ENCODE measurements at places on chromosomes 2 and 18.

DNA sequence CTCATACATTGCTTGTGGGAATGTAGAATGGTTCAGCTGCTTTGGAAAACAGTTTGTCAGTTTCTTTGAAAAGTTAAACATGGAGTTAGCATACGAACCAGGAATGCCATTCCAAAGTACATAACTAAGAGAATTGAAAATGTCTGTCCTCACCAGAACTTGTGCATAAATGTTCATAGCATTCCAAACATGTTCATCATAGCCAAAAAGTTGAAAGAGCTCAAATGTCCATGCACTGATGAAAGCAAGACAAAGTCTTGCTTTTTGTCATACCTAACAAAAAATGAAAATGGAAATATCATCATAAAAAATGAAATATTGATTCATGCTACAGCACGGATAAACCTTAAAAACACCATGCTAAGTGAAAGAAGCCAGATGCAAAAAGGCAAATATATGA lies 408.8 kb upstream of the UBE2E3 start:
- DNase-seq = no peak

DNA sequence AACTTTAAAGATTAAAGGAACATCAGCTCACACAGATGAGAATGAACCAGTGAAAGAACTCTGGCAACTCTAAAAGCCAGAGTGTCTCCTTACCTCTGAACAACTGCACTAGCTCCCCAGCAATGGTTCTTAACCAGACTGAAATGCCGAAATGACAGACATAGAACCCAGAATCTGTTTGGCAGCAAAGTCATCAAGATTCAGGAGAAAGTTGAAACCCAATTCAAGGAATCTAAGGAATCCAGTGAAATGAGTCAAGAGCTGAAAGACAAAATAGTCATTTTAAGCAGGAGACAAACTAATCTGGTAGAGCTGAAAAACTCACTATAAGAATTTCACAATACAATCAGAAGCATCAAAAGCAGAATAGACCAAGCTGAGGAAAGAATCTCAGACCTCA lies 72.0 kb downstream of the STRADB start:
- no peak for DNase-seq

- no peak for DNase-seq
These were observed 5.8 kb upstream of the MARCHF7 start for GRCh38 chr2:159706385-159706980.

GRCh38 chr2:126645211-126645618 lies 10.7 kb upstream of the GYPC start:
- no peak for DNase-seq

- DNase-seq = no peak
These were observed 25.2 kb downstream of the CAPN13 start for GRCh38 chr2:30781961-30782533.

DNA sequence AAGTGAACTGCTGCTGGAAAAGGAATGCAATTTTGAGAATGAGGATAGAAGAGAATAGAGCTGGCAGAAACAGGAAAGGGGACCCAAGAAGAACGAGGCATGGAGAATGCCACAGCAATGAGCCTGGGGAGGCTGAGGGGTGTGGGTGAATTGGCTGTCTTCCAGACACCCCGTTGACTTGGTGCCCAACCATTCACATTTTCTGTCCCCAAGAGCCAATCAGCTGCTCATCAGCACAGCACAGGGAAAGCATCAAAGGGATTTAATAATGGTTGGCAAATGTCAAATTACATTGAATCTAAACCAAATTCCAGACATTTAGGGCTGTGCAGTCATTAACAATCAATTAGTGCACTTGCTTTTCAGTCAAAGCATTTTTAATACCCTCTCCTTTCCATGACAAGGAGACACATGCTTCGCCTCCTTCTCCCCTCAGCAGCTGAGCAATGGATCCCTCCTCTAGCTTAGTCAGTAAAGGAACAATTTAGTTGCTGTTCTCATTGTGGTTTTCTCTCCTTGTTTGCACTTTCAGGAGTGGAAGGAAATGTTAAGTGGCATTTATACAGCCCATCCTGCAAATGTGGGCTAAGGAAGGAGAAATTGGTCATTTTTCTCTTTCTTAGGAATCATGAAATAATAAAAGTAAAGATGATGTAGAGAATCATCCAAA lies 98.8 kb downstream of the KLF7 start:
- no peak for DNase-seq

DNA sequence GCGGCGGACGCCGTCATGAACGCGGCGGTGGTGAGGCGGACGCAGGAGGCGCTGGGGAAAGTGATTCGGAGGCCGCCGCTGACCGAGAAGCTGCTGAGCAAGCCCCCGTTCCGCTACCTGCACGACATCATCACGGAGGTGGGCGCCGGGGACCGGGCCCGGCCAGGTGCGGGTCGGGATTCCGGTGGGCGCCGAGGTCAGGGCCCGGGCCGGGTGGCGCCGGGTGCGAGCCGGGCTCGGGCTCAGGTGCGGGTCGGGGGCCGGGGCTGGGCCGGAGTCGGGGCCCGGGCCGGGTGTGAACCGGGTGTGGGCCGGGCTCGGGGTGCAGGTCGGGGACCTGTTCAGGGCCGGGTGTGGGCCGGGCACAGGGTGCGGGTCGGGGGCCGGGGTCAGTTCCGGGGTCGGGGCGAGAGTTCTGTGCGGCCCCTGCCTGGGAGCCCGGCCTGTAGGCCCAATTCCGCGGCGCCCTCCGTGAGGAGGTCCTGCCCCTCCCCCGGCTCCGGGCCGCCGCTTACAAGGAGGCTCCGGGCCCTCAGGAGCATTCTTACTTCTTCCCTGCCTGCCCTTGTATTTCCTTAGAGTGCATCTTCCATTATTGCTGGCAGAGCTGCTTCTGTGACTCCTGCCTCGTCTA lies 447 bp downstream of the TRAF3IP1 start:
- no peak for DNase-seq

- DNase-seq = peak; percentile 92
These were observed 77.4 kb downstream of the HDAC4 start for GRCh38 chr2:239323447-239323846.

DNA sequence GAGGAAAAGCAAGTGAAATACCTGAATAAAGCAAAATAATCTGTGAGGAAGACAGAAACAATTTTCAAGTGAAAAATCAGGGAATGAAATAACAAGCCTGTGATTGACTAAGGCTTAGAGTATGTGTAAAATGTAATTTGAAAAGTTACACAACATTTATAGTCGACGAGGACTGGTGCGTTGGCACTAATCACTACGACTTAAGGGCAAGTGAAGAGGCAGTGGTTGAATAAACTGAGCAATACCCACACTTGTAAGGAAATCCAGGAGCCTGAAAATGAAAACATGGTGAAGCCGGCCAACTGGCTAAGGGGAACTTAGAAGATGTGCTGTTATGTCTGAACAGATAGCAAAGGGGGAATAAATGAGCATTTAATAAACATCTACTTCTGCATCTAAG lies 13.4 kb downstream of the DOK1 start:
- DNase-seq = no peak

GRCh38 chr2:44453259-44453658 lies 91.5 kb downstream of the CAMKMT start:
- DNase-seq = no peak

GRCh38 chr2:161956738-161957137 lies 117.3 kb downstream of the DPP4 start:
- no peak for DNase-seq

DNA sequence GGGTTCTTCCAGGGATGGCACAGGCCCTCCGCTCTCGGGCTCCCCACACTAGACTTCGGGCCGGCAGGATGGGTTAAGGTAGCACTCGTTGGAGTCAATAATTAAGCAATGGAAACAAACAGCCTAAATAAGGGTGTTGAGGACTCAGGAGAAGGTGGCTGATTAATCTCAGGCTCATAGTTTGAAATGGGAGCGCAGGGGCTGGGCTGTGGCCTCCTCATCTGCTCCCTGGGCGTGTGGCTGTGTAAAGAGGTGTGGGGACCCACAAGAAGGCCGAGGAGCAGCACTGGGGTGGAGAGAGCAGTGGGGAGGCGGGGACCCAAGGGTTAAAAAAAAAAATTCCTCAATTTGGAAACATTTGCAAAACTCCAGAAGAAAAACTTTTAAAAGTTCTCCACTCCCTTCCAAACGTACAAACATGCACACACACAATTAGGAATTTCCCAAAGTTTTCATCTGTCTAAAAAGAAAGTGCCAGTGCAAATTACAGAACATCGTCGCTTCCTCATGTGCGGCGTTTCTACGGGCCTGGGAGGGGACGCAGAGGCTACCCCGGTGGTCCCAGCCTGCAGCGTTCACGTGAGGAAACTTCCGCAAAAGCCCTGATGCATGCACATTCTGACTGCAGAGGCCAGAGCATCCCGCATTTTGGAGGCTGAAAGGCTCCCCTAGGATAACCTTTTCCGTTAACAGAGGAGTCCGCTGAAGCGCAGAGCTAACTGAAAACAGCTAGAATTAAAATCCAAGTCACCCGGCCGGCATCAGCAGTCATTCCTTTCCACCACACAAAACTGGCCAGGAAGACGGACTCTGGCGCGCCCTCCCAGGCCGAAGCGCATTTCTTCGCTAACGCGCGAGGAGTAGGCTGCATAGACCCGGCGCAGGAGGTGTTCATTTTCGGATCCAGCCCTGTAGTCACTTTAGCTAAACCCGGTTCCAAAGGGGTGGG lies 1.0 kb upstream of the TUBB6 start:
- DNase-seq = no peak

GRCh38 chr2:110097506-110098220 lies 18.0 kb downstream of the MALL start:
- DNase-seq = no peak

DNA sequence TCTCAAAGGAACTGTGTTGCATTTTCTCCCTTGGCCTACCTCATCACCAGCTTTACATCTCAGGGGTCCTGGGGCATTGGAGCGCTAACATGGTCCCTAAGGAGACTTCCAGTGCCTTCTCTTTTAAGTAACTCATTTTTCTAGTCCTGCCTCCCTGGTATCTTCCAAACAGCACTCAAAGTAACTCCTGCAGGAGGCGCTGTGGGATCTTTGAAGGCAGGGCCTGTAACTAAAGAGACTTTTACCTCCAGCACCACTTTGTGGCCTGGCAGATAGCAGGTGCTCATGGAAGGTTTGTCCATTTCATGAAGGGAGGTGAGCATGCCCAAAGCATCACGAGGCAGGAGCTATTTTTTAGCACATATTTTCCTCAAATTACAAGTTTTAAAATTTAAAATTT lies 411.0 kb upstream of the GYPC start:
- peak; percentile 47 for DNase-seq

DNA sequence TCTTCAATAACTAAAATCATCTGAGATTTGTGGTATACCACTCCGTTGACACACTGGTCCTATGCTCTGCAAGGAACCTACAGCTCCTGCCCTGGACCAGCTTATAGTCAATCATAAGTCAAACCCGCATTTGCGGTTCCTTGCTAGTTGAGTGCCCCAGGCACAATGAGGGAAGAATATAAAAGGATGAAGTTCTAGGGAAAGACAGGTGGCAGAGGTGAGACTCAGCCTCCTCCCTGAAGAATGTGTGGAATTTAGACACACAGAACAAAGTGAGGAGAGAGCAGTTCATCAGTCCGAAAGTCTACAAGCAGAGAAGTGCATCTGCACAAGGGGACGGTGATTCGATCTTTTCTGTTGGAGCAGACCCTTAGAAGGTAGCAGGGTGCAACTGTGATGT lies 615.0 kb upstream of the FANCL start:
- no peak for DNase-seq

GRCh38 chr2:86442642-86443005 lies 1.5 kb downstream of the KDM3A start:
- peak; percentile 69 for DNase-seq

- DNase-seq = no peak
These were observed 64.7 kb downstream of the SEPTIN10 start for GRCh38 chr2:109549016-109549590.

- DNase-seq = peak; percentile 16
These were observed 959.4 kb upstream of the CELF4 start for GRCh38 chr18:38525039-38525438.
